ENCODE measurements at places on chromosomes 4 and X. TPM values are rescaled to one million over a fixed set of nuclear protein-coding genes. Genes with fewer than 3 reads are reported as not detected.

DNA sequence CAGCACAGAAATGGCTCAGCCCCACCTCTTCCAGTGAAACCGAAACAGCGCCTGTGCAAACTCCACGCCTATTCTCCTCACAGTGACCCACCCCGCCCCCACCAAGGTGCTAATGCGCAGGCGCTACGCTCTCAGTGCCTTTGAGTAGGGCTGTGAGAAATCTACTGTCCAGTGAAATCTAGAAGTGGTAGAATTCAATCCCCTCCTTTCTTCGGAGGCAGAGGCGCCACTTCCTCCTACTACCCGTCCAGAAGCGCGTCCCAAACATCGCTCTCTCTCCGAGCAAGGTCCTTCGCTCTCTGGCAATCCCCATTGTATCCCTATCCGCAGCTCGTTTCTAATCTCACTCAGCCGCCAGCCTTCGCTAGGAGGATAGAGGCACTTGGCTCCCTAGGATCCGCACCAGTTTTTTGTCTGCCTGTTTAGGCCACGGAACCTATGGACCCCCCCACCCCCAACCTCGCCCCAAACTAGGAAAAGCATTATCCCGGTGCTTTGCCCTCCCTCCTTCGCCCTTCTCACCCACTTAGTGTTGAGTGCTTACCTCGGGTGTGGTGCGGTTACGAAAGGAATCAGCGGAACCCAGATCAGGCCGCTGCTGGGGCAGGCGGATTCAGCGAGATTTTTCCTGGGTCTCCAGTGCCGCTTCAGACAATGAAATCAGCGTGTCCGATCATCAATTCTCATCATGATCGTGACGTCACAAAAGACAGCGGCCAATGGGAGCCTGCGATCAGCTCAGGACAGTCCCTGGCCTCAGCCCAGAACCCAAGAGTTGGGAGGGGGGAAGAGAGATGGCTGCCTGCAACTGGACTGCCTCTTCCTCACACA, at the start of gene HDX:
HDX (minus strand) TSS at position 656 of the 831 bp plus-strand sequence. CDS start 27,056 bp downstream, outside the sequence.
- DNase-seq, result peak; percentile 81

DNA sequence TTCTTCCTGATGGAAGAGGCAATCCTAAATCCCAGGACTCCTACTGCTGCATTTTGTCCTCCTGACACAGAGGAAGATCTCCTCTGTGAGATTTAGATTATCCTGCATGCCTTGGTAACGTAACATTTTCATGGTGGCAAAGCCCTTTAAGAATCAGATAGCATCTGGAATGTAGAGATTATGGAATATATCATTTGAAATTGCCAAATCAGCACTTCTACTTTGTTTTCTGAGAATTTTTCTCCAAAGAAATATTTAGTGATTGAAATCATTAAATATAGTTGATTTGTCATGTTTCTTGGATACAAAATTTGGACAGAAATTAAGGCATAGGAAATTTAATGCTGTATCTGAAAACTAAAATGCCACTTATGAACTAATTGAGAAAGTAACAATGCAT, 326.9 kb downstream of the EPHA5 start:
- DNase-seq, result no peak

DNA sequence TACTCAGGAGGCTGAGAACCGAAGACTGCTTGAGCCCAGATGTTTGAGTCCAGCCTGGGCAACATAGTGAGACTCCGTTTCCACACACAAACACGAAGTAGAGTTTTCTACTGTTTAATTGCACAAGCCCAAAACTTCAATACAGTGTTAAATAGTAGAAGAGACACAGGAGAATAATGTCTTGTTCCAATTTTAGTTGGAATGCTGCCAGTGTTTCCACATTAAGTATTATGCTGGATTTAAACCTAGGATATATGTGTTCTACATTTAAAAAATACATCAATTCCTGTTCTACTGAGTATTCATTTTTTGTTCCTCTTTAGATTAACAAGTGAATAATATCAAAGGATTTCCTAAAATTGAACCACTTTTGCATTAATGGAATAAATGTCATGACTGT, 91.3 kb downstream of the LCORL start:
- no peak for DNase-seq

- no peak for DNase-seq
Observed at GRCh38 chr4:128757712-128758111, 51.8 kb upstream of the JADE1 start.

- DNase-seq, result no peak
Observed at GRCh38 chr4:147709999-147710398, 21.9 kb upstream of the ARHGAP10 start.

GRCh38 chrX:16892504-16893362, 22.6 kb upstream of the RBBP7 start:
- no peak for DNase-seq

DNA sequence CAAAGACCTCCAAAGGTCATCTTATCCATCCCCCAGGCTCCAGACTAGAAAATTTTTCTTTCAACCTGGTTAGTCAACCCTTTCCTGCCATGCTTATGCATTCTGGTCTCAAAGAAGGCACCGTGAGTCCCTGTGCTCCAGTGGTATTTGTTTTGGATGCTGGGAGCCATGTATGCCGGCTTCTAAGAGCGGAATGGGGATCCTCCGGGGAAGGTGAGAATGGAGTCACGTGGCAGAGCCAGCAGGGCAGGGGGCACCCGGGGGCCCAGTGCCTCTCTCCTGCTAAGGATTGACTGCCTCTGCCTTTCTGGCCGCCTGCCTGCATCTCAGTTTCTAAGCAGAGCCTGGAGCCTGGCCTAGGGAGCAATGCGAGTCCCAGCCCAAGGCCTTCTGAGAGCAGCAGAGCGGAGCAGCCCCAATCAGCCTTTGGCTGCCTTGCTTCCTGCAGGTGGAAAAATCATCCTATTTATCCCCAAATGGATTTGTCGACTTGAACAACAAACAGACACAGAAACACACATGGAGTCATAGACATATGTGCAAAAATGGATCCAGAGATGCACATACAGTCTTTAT, 141.0 kb downstream of the PJA1 start:
- no peak for DNase-seq

- no peak for DNase-seq
Observed at GRCh38 chr4:39233783-39234182, 51.5 kb downstream of the WDR19 start.

DNA sequence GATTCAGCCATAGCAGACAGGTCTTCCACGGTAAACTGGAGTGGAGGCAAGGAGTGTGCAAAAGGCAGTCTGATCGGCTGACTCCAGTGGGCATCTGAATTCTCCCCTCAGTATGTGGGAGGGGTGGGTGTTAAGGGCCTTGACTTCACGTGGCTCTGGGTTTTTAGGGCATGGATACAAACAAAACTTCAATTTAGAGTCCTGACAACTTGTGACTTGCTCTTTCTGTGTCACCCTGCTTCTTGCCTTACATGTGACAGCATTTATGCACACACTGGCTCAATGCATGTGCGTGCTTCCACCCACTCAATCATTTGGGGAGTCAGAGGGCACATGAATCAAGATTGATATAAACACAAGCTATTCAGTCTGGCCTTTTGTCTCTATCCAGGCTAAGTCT, 17.5 kb downstream of the PLP1 start:
- DNase-seq, result no peak

DNA sequence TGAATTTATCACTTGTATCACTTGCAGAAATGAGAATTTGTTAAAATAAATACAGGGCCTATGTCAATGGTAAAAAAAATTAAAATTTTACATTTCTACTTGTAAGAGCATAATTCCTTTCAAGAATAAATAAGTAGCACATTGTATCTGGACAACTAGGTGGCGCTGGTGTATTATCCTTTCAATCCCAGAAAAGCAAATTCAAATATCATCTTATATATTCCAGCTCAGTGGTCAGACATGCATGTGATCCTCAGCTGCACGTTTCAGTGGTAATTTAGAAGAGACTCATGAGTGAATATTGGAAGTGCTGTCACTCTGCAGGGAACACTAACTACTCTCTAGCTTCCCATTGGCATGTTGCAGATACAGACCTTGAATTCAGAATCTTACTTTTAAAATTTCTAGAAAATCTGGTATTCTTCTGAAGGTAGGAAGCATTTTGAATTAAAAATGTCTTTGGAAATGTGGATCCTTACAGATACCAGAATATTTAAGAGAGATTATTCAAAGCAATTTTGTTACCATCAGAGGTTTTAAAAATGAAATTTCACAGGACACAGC, 1414.7 kb upstream of the TENM3 start:
- no peak for DNase-seq

- no peak for DNase-seq
Observed at GRCh38 chr4:94623126-94623911, 134.4 kb upstream of the BMPR1B start.

GRCh38 chr4:168694667-168695066, 197.8 kb downstream of the PALLD start:
- no peak for DNase-seq

- DNase-seq, result no peak
Observed at GRCh38 chr4:143186649-143187048, 1.9 kb downstream of the USP38 start.

DNA sequence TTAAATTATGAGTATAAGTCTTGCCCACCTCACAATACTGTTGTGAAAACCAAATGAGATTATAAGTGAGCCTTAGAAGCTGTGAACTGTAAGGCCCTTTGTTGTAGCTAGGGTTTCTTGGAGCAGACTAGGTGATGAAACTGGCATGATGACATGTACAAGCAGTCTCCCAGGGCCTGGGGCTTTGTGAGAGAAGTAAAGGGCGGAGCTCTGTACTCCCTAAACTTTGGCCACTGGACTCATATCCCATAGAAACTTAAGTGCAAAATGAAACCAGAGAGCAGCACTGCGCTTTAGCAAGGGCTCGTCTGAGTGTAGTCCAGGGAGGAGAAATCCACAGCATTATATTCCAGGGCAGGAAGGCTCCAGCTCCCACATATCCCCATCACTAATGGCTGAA, 385.6 kb upstream of the FGF16 start:
- DNase-seq, result no peak

DNA sequence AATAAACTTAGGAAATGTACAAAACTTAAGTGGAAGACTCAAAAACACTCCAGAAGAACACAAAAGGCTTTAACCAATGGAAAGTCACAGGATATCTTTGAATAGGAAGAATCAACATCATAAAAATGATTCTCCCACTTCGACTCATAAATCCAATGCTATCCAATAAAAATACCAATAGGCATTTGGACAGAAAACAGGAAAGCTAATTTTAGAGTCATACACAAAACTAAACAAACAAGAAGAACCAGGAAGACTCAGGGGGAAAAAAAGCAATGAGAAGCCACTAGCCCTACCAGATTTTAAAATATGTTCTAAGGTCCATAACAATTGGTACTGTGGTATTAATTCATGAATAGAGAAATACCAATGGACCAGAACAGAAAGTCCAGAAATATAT, 28.2 kb downstream of the SLC9A7 start:
- no peak for DNase-seq

- no peak for DNase-seq
Observed at GRCh38 chr4:182155806-182156205, 87.4 kb upstream of the TENM3 start.

DNA sequence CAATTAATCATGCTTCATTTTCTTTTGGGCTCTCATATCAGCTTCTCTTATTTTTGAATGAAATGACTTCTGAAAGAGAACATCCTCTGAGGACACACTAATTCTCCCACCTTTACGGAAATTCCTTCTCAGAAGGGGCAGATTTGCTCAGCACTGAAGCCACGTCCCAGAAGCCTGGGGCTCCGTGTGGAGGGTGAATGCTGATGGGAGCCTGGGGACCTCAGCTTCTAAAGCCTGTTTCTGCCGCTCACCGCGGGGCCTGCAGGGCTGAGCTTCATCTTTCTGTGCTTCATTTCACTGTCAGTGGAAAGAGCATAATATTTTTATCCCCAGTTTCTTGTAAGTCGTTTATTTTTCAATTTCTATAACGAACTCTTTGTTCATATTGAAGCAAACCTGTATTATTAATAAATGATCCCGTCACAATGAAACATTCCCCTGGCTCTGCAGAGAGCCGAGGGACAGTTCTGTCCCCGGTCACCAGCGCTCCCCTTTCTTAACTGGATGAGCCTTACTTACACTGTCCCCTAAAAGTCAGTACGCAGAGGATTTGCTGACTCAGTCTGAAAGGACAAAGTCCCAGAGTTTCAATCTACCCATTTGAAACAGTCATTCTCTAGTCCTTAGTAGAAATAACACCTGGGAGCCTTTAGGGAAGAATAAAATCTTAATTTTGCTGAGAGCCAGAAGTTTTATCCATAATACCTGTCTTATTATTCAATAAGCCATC, 364.6 kb upstream of the FAT1 start:
- DNase-seq, result no peak

CPE gene
- total RNA-seq, result 269 TPM

C4orf17 gene
- not detected for total RNA-seq

RHOXF2 gene
- not detected for total RNA-seq

SPANXB1 gene
- not detected for total RNA-seq

CFP gene
- total RNA-seq, result 0.60 TPM

DCAF4L1 gene
- 0.24 TPM for total RNA-seq
